HS-5 (cell line): ENCODE measurements at places on chromosomes 12 and 14.

GRCh38 chr14:55607386-55607785 is 27.4 kb downstream of the KTN1 start:
- DNase-seq: no peak

DNA sequence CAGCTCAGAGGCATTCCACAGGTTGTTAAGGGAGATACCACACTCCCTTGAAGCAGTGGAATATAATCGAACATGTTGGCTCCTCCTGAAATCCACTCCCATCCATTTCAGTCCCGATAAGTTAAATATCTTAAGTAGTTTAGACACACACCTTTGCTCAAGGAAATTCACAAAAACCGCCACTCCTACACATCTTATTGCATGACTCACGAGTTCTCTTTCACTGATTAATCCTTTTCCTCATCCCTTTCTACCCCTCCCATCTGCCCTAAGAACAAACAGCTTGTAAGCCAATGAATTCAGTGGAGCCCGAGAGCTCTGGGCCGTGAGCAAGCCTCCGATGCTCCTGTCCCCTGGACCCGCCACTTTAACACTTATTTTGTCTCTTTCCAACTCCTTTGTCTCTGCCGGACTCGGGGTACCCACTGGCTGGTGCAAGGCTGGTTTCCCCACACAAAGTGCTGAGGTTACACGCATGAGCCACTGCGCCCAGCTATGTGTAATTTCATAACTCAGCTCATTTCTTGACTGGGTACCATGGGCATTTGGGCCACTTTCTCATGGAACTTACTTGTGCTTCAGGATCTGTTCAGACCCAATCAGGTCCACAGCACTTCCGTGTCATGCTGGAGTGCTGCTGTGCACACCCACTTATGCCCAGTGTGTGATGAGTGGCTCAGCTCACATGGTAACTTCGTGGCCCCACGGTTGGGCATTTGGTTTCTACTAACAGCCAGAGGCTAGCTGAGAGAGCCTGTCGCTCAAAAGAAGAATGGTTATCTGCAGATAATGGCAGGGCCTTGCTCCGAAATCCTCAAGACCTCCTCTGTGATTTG is 171.8 kb upstream of the ALG10B start:
- no peak for DNase-seq

DNA sequence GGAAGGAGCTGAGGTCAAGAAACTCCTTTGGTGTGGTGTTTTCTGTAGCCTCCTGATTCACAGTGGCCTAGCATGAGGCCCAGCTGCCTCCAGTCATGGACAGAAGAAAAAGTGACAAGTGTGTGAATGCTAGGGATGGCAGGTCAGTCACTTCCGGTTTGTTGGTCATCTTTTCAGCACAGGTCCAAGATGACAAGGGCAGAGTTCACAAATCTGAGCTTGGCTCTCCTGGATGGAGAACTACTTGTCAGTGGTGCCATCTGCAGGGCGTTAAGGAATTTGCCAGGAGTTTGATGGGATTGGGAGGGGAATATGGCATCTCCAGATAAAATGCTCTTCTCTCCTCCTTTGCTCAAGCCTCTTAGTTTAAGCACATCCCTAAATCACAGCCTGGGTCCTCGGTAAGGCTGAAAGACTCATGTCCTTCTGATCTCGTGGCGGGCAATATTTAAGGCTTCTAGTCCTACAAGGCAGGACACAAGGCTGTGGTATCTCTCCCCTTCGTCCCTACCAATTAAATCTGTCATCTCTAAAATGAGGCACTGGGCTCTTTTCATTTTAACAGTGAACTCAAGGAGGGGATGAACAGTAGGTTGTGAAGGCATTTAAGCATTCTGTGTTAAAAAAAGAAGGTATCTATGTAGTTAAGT is 10.0 kb downstream of the TUBA1B start:
- no peak for DNase-seq

GRCh38 chr14:57754527-57754926 is 111.4 kb downstream of the SLC35F4 start:
- no peak for DNase-seq

DNA sequence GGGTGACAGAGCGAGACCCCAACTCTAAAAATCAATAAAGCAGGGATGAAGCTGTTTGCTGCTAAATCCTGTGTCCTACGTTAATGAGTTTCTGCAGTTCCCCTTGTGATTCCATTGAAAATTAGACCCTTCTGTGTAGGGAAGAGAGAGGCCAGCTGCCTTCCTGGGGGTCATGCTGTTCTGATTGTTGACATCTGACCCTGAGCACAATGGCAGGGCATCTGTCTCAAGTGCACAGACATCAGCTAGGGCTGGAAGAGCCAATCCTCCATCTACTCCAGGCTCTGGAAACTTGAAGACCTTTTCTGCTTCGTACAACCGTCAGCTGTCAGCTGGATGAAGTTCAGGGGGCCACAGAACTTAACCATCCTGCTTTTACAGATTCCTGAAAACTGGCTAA is 10.1 kb downstream of the FBXL14 start:
- no peak for DNase-seq

DNA sequence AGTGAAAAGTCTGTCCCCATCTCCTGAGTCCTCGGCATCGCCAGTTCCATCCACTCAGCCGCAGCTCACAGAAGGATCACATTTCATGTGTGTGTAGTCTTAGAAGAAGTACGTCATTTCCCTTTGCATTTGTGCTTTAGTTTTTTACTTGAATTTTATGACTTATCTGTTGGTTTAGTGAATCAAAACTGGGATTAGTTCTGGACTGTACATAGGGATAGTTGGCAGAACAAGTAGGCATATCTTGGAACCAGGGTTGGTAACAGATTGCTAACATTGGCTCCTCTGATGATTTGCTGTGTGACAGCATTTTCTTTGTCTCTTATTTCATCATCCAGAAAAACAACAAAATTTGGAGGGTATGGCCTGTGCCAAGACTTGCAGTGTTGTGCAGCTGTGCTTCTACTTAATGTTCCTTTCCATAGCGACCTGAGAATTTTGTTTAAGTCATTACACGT is 69.6 kb upstream of the AEBP2 start:
- no peak for DNase-seq
